Fibroblast of villous mesenchyme (primary cell): ENCODE measurements at places on chromosomes 12 and 14. TPM values are rescaled to one million over a fixed set of nuclear protein-coding genes. Genes with fewer than 3 reads are reported as not detected.

GRCh38 chr14:95221531-95221930, 64.2 kb upstream of the DICER1 start:
- no peak for DNase-seq

DNA sequence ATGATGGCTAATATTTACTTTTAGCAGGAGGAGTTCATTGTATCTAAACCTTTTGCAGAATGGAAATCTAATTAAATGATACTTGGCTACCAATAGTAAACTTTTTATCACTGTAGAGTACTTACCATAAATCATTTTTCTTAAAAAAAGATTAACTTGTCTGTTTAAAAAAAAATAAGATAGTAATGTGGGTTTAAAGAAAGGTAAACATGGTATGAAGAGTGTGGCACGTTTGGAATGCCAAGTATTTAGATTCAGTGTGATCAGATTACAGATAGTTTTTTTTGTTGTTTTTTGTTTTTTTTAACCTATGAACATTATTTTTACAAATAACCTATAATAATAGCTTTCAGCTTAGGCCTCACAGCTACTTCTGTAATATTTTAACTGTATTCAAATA, 25.8 kb downstream of the KTN1 start:
- no peak for DNase-seq

- no peak for DNase-seq
These were observed 60.0 kb downstream of the PPP2R5C start for GRCh38 chr14:101821528-101821927.

DNA sequence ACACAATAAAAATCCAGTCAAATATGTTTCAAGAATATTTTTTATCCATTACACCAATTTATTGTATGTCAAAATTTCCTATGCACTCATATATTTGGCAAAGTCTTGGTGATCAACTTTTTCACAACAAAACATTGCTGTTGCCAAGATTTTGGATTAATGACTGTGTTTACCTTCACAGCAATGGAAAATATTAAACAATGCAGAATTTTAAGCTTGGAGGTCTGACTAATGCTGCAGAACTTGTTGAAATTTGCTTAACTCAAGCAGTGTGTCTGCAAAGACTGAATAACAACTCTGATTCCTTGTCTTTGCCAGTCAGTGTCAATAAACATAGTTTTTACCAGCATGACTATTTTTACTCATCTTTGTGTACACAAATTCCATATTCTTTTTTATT, 336.4 kb downstream of the CCER1 start:
- peak; percentile 48 for DNase-seq

DNA sequence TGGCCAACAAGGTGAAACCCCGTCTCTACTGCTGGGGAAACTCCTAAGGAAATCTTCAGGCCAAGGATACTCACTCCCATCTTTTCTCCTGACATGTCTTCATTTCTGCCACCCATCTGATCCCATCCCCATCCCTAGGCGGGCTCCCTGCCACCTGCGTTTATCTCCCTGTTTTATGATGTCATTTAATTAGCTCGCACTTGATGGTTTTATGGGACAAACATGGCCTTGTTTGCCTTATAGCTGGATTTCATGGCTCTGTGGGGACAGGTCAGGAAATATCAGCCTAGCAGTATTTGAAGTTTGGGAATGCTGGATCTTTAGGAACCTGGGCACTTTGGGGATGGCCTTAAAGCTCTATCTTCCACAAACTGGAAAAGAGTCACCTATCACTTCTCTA, 88.5 kb upstream of the CISTR start:
- no peak for DNase-seq

GRCh38 chr12:29971446-29971845, 187.7 kb upstream of the TMTC1 start:
- no peak for DNase-seq

DNA sequence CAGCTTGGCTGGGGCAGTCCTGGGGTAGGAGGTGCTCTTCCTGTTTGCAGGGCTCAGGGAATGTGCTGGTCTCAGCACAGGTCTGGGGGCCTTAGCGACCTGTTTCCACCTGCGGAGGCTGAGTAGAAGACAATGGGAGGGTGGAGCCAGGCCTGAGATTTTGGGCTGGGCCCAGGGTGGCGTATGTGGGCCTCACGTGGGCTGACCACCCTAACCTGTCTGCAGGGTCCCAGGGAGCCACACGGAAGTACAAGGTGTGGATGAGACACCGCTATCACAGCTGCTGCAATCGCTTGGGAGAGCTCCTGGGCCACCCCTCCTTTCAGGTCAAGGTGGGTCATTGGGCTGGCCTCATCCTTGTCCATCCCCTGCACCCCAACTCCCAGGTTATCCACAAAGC, 1.1 kb downstream of the NOC4L start:
- DNase-seq = no peak

- no peak for DNase-seq
These were observed 938 bp upstream of the SLC6A13 start for GRCh38 chr12:263574-263973.

DNA sequence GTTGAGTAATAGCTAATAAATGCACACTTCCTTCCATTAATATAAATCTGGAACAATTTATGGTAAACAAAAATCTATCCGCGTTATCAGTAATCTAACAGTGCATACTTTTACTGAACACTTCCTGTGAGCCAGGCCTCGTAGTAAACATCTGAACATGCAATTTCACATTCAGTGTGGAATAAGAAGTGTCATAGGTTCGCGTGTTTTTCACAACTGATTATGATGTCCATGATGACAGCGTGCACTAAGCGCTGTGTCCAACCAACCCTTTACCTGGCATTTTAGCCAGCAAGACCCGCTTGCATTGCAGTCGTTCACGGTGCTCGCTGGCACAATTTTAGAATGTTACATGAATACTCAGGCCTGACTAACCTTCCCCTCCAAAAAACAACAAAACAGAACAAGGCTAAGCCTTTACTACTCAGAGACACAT, 2.1 kb downstream of the PNMA1 start:
- peak; percentile 68 for DNase-seq

GRCh38 chr12:113069149-113069548, 12.6 kb downstream of the DTX1 start:
- DNase-seq = no peak

DNA sequence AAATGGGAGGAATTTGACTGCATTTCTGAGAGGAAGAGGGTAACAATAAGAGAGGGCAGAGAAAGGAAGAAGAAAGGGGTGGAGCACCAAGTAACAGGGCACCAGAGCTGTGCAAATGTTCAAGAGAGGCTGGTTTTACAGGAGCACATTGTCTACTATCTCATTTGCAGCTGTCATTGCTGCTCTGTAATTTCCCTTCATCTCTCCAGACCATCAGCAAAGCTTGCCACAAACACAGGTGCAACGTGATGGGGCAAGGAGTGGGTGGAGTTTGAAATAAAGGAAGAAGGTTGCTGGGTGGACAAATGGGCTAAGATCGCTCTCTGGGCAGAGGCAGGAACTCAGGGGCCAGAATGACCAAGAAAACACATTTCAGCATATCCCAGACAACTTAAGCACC, 47.9 kb upstream of the PLEKHG6 start:
- DNase-seq = no peak

DNA sequence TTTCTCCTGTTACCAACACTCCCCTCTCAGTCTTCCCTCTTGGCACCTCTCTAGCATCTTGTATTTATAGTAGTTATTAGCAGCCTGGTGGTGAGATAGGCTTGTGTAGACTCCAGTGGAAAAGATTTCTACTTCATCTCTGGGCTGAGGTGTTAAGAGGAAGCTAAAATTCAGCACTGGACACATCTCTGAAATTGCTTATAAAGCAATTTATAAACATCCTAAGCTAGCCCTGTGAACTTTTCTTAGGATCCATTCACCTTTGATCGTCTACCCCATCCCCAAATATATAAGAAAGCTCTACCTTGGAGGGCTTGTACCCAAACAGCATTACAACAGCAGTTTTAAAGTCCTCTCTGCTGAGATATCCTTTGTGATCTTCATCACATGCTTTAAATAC, 928 bp downstream of the EFCAB11 start:
- no peak for DNase-seq

GRCh38 chr14:74756326-74756725, 6.8 kb upstream of the YLPM1 start:
- DNase-seq = no peak

DNA sequence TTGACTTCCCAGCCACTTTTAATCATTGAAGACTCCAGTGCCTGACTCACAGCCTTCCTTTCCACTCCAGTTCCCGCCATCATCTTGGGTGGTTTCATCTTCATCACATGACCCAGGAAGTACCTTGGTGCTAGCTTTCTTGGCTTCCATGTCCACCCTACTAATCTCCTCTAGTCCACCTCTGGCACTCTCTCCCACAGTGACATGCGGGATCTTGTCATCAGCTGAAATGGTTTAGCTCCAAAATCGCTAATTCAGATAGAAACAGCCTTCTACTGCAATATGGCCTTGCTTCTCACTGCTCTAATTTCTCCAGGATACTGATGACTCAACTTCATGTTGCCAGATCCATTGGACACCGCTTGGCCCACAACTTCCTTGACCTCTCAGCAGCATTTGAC, 24.5 kb downstream of the WDR20 start:
- peak; percentile 40 for DNase-seq

DNA sequence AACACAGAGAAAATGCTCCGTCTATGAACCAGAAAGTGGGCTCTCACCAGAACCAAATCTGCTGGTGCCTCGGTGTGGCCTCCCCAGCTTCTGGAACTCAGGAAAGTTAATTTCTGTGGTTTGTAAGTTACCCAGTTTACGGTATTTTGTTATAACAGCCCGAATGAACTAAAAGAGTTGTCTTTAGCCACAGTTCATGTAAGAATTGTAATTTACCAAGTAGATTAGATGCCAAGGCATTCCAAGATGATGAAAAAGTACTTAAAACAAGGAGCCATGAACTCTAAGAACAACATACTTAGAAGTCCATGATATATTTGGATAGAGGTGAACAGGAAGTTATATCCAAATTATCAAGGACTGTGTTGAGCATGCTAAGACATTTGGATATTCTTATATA, 259.9 kb upstream of the GARIN6 start:
- no peak for DNase-seq

DNA sequence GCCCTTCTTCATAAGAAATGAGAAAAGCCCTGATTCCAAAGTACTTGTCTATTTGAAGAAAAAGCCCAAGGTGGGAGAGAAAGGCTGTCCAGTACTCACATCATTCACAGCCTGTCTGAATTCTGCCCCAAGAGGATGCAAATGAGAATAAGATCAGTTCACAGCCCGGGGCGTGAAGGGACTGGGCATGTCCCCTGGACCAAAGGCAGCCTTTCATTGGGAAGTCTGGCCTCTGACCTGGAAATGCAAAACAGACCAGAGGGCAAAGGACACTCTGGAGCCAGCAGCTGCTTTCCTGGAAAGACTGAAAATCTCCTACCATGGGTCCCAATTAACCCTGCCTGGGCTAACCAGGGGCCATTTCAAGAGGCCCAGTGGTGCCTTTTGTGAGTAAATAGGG, 191.2 kb upstream of the PELI2 start:
- DNase-seq = no peak

- no peak for DNase-seq
These were observed 13.1 kb downstream of the NKX2-1 start for GRCh38 chr14:36506732-36507614.

GRCh38 chr14:97177016-97177415, 379.8 kb downstream of the VRK1 start:
- DNase-seq = no peak

Gene SPX
- total RNA-seq = under 0.01 and 0.86 TPM in 2 replicates

Gene SYCP3
- under 0.01 and 0.32 TPM in 2 replicates for total RNA-seq

Gene HOXC5
- total RNA-seq = 0.43 and 1.3 TPM in 2 replicates
